ENCODE measurements at places on chromosomes 16 and 17.

DNA sequence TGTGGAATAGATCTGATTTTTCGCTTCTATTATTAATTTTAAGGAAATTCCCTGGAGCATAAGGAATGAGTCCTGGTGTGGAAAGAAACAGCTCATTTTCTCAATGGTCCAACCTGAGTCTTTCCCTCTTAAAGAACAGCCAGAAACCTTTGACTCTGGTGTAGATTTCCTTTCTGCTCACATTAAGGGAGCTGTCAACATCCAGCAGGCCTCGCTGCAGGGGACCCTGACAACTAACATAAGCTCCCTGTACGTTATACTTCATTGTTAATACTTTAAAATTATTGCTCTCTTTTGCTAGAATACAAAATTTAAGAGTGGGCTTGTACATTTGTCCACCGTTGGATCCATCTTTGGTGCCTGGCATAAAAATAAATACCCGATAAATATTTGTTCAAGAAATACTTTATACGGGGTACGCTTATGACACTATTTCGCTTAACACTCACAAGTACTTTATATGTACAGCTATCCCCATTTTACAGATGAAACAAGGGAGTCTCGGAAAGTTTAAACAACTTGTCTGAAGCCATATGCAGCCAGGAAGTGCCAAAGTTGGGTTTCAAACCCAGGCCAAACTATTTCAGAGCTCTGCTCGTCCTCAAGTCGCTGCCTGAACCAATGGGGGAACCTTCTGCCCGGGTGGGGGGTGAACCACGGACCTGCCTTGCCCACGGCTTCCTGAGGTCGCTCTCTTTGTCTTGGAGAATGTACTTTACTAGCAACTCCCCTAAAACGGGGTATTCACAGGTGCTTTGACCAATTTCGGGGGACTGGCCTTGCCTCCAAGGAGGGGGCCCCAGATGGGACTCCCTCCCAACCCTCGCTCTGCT lies 611 bp downstream of the SMARCE1 start:
- peak; percentile 38 for DNase-seq

GRCh38 chr17:7034955-7035590 lies 742 bp upstream of the SLC16A13 start:
- DNase-seq: peak; percentile 75

- DNase-seq: peak; percentile 49
Observed at GRCh38 chr16:85947230-85948137, 48.5 kb downstream of the IRF8 start.

DNA sequence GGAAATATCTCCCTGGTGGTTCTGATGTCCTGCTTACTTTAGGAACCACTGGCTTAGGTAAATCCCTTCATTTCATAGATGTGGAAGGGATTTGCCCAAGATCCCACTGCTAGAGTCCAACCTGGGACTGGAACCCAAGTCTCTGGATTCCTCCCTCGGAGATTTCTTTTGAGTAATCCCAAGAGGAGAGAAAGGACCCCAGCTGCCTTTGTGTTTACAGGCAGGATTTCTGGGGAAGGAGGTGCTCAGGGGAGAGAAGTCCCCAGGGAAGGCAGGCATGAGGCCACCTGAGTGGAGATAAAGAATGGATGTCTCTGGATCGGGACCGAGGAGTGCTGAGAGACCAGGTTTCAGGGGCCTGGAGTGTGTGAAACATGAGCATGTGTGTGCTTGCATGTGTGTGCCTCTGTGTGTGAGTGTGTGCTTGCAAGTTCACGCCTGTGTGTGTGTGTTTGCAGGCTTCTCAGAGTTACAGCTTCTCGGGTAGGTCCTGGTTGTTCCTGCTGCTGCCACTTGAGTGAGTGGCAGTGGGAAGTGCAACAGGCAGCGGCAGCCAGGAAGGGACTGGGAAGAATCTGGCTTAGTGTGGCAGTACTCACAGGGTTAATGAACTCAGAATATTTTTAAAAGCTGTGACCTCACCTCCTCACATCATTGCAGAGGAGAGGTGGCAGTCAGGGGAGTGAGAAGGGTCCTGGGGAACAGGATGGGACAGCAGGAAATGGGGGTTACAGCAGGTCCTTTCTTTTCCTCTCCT lies 2.2 kb downstream of the KCNH6 start:
- DNase-seq: no peak

DNA sequence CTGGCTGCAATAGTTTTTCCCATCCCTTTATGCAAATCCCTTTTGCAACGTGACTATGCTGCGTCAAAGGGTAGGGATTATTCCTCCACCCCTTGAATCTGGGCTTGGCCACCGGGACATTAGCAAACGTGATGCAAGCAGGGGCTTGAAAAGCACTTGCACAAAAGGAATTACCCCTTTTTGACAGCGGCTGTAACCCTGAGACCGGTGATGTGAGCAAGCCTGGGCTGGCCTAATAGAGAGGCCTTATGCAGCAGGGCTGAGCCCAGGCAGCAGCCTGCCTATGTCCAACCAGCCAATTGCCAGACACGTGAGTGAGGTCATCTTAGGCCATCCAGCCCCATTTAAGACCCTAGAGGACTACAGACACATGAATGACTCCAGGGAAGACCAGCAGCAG lies 30.4 kb upstream of the PAFAH1B1 start:
- no peak for DNase-seq

GRCh38 chr16:72241930-72242329 lies 70.0 kb upstream of the PMFBP1 start:
- DNase-seq: peak; percentile 6

DNA sequence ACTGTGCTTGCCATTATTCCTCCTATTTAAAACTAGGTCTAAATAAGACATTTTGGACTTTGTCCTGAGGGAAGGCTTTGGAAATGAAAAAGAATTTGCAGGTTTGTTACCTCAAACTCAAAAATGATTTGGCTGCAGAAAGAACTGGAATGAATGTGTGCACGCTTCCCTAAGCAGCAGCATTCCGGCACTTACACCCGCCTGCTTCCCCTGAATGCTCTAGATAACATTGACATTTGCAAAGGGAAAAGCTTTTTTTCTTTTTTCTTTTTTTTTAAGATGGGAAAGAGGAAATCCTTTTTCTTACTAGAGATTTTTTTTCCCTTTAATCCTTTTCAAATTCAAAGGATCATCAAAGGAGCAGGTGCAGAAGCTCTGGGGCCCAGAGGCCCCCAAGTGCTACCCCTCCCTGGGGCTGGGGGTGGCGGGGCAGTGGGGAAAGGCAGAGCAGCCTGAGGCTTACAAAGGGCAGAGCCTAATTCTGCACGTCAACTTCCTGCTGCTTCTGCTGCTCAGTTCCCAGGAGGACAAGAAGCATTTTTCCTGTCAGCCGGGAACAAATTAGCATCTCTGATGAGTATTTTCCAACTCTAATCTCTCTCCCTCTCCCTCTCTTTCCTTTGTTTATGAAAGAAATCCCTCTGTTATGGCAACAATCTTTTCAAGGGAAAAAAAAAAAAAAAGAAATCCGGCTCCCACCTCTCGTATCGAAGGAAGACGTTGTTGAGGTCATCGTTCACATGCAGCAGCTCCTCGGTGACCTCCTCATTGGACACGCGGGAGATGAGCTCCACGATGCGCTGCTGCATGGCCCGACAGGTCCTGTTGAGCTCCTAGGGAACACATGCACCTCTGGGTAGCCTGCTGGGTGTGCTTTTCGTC lies 32.1 kb upstream of the SREBF1 start:
- no peak for DNase-seq

- no peak for DNase-seq
Observed at GRCh38 chr17:50550661-50551432, 3.9 kb downstream of the SPATA20 start.

GRCh38 chr16:2949705-2950352 lies 14.2 kb upstream of the KREMEN2 start:
- DNase-seq: no peak

- DNase-seq: no peak
Observed at GRCh38 chr17:71765437-71765836, 355.4 kb upstream of the SOX9 start.
